ENCODE measurements at places on chromosomes 11 and 22. TPM values are rescaled to one million over a fixed set of nuclear protein-coding genes. Genes with fewer than 3 reads are reported as not detected.

Gene IRF7
- total RNA-seq = 21.3 TPM

Gene P2RX3
- total RNA-seq = not detected

Gene MUC6
- total RNA-seq = not detected

Gene ACCSL
- total RNA-seq = not detected

Gene MRGPRE
- total RNA-seq = not detected

Gene KCNK4
- not detected for total RNA-seq

Gene LPXN
- total RNA-seq = 11.0 TPM

Gene SGSM1
- not detected for total RNA-seq

Gene PRAME
- total RNA-seq = not detected

Gene SLC43A3
- 83.5 TPM for total RNA-seq

Gene BAIAP2L2
- total RNA-seq = 27.3 TPM

Gene GNAZ
- total RNA-seq = 0.58 TPM
